ENCODE measurements at places on chromosomes 6 and 20.

- peak; percentile 13 for DNase-seq
Observed at GRCh38 chr6:19465256-19465655, 371.9 kb upstream of the ID4 start.

DNA sequence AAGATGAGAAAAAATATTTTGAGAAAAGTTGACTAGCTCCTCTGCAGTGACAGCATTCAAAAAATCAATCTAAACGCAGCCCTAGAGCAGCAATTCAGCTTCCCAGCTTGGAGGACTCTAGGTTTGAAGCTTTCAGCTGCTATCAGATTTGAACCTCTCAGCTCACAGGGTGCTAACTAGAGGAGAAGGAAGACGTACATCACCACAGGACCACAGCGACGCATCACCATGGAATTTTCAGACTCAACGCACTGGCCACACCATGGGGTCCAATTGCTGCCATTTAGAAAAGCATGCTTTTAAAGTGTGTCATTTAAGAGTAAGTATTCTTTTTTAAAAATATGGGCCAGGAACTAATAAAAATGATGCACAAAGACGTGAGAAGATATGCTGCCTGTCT, 45.0 kb upstream of the FUCA2 start:
- no peak for DNase-seq

DNA sequence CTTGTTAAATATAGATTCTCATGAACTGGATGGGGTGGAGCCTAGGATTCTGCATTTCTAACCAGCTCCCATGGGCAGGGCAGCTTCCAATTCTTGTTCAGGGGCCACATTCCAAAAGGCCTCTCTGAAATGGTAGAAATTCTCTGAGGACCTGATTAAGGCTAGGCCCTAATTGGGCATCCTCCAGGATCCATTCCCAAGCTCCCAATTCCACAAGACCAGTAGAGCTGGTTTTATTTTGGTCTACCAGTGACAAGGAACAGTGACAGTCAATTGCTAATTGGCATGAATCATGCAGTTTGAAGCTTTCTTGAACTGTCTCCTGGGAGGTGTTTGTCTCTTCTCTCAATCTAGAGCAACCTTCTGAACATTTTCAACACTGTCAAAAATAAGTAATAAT, 3.0 kb downstream of the THBD start:
- no peak for DNase-seq

- DNase-seq, result no peak
Observed at GRCh38 chr6:135481783-135482369, 15.7 kb downstream of the AHI1 start.

GRCh38 chr6:106527979-106528378, 101.3 kb downstream of the RTN4IP1 start:
- no peak for DNase-seq

GRCh38 chr6:26329763-26330511, 35.1 kb upstream of the BTN3A2 start:
- no peak for DNase-seq

- no peak for DNase-seq
Observed at GRCh38 chr20:37535443-37536132, 7.9 kb upstream of the BLCAP start.

DNA sequence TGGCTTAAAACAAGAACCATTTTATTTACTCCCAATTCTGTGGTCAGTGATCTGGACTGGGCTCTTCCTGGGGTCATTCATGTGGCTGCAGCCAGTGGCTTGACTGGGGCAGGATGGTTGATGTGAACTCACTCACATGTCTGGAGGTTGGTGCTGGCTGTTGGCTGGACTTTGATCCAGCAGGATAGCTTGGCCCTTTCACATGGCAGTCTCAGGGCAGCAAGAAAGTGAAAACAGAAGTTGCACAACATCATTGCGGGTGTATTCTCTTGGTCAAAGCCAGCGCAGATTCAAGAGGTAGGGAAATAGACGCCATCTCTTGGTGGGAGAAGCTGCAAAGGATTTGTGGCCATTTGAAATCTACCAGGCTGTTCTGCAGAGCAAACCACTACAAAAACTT, 77.2 kb downstream of the MDGA1 start:
- DNase-seq, result no peak

GRCh38 chr20:34260208-34260942, 19.2 kb downstream of the ASIP start:
- no peak for DNase-seq

DNA sequence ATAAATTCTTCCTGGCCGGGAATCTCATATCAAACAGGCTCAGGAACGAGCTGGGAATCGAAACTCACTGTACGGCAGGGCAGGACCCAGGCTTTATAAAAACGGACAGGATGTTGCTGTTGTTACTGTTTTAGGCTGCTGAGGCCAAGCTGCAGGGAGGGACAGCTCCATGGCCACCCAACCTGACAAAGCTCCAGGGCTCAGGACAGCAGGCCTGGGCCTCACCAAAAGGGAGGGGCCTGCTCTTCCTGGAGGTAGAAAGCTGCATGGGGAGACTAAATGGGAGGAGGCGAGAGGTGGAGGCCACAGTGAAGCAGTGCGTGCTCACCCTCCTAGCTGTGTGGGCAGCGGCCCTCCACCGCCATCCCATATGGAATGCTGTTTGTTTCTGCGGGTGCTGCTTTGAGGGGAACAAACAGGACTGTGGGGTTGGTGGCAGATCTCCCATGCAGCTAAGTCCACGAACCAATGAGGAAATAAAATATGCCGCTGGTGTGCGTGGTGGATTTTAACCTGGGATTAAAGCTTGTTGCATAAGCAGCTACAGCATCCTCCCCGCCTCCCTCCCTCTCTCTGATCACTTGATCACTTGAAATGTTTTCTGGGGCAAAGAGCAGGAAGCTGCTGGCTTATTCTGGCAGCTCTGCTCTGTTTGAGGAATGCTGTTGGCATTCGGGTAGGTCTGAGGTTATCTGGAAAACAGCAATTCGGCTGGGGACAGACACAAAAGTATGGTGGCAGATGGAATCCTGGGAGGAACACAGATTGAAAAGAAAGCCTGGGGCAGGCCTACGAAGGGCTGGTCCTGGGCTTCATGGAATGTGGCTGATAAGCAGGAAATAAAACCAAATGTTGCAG, 2.4 kb upstream of the ZMYND8 start:
- DNase-seq, result no peak
